ENCODE measurements at places on chromosomes 4 and X.
A peak's percentile ranks its signal among the peaks of the same experiment; 100 is the strongest.

GRCh38 chrX:38754102-38754790 lies 47.0 kb upstream of the MID1IP1 start:
- peak; percentile 44 for DNase-seq

DNA sequence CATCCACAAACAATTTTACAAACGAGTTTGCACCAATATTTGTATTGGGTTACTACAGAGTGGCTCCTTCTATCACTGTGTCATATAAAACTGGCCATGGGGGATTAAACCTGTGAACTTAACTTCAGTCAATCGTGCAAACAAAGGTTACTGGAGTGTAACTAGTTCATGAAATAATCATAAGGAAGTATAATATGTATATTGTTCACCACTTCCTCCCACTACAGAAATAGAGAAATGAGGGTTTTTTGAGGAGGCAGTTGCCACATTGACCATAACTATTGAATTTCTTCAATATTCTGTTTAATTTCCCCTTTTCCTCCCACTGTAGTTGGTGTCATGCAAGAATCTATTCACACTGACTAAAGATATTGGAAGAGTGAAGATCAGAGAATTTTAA lies at the start of gene GPR82:
TSS of gene GPR82 (plus strand) at position 356 of the 400 bp plus-strand sequence. CDS start 2,846 bp downstream, outside the sequence.
- DNase-seq = no peak

DNA sequence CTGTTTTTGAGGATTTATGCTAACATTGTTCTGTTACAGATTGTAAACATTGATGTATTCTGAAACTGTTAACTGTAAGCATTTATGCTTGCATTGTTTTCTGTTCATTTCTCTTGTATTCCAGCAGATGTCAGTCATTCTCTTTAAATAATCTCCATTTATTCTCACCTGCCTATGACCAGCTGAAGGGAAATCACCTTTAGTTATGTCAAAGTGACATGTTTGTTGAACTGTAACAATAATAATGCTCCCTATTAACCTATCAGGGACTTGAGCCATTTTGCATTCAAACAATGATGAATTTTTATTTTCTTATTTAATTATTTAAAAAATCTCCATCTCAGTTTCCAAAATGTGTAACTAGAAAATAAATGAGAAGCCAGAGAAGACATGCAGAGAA lies 58.0 kb downstream of the SPCS3 start:
- peak; percentile 10 for DNase-seq

DNA sequence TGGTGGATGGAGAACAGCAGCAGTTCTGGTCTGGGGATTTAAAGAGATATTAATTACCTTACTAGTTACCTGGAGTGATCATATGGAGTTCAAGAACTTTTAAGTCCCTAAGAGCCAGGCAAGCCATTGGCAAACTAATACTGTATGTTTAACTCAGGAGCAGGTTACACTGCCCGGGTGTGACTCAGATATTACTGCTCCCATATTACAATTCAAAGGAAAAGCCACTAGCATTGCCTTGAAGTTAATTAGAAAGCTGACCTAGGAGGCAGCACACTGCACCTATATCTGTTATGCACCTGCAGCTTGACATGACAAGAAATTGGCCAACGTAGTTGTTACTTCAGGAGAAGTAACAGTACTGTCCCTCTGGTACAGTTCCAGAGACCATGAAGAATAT lies 47.2 kb downstream of the GRK4 start:
- DNase-seq = no peak

GRCh38 chrX:17735406-17735805 lies 1.9 kb upstream of the SCML1 start:
- DNase-seq = no peak

- no peak for DNase-seq
These were observed 2.3 kb upstream of the EMD start for GRCh38 chrX:154376774-154377173.

GRCh38 chr4:173477016-173477415 lies 53.0 kb downstream of the HAND2 start:
- DNase-seq = no peak

DNA sequence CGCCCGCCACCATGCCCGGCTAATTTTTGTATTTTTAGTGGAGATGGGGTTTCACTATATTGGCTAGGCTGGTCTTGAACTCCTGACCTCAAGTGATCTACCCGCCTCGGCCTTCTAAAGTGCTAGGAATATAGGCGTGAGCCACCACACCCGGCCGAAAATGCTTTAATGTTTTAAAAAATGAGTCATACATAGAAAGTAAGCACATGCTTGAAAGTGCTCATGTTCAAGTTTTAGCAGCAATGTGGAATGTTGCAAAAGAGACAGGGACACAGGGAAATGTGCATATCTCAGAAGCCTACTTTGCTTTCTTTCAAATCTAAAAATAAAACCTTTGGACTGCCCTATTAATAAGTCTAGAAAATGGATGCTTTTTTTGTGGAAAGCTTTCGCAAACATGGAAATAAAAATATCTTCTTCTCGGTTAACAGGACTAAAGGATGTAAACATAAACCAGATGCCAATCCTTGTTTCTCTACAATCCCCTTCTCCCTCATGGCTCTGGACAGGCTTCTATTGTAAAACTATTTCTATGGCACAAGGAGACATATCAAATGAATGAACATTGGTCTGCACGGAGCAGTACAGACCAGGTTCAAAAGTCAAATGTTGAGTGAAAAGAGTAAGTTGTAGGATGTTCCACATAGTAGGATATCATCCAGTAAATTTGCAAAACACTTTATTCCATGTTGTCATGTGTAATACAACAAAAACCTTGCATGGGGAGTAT lies 15.0 kb downstream of the MECP2 start:
- DNase-seq = peak; percentile 35

DNA sequence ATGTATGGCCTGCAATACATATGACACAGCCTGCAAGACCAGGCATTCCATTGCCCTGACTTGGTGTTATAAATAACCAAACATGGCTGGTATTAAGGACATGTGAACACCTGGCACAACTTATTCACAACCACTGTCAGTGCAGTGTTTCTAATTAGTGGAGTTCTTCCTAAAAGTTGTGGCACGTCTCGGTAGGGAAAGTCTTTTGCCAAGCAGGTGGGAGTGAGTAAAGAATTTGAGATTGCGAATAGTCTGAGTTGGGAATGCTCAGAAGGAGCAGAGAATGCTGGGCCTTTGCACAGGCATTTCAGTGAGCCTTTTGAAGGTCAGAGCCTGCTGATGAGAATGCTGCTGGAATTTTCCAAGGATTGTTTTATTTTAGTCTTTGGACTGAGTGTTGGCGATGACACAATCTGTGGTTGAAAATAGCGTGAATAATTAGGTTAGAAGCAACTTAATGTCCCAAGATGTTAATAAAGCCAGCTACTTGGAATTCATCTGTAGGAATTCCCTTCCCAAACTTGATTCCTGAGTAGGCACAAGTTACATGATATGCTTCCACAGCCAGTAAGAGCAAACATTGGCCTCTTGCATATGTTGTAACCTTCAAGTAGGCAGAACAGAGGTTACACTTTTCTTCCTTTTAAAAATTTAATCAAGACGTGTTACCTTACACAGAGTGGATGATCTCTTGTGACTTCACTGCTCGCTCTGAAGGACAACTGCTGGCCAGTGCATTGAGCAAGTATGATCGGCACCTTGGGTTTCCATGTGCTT lies 83.6 kb upstream of the PGRMC2 start:
- no peak for DNase-seq

DNA sequence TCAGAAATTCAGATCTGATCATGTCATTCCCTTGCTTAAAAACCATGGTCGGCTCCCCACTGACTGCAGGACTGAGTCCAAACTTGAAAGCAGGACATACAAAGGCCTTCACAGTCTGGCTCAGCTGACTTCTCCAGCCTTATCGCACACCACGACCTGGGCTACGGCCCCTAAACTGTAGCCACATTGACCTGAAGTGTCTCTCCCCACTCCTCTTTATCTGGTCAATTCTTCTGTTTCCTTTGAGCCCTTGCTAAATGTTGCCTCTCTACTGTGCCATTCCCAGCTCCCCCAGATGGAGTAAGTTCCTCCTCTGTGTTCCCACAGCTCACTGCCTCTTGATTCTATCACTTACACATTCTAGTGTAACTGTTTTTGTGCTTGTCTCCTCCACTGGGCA lies 60.5 kb upstream of the CITED1 start:
- no peak for DNase-seq

GRCh38 chr4:94534401-94535312 lies 82.9 kb downstream of the PDLIM5 start:
- no peak for DNase-seq

DNA sequence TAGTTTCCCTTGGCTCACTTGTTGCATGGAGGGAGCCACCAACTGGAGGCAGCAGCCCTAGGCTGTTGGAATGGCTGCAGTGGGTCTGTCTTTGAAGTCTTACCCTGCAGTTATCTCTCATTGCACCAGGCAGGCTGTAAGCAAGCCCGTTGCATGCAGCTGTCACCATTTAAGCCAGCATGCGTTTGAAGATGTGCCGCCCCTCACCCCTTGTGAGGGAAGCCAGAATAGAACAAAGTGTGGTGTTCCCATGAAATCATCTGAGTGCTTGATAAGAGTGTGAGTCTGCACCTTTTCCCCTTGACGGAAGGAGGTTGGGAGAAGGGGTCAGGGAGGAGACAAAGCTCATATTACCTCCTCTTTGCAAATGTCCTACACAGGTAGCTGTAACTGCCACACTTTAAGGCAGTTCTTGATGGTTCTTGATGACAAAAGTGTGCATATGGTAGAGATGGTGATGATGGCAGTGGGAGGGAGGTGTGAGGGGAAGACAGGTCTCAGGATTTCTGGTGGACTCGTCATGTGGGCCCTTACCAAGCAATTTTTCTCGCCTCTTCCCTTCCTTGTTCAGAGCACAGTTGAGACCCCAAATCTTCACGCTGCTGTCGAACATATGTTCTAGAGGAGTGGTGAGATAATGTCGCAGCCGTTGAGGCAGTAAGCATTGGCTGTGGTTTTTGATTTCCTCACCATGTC lies 191.4 kb upstream of the LEF1 start:
- DNase-seq = peak; percentile 35

DNA sequence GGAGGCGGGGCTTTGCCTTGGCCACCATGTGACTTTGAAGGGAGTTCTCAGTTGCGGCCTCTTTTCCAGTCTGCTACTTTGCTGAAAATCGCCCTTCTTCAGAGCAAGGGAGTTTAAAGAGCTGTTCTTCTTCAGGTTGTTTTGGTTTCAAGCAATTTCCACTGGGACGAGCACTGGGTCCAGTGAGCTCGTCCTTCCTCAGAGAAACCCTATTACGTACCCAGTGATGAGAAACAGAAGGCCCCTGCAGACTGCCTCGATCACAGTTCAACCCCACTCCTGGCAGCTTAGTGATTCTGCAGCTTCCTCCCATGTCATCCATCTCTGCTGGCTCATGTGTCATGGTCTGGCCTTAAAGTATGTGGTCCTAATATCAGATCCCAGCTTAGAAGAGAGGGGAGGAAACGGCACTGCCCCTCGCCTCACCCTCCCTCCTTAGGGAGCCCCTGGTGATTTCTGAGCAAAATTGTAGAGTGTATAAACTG lies 7.8 kb upstream of the FAM149A start:
- no peak for DNase-seq

DNA sequence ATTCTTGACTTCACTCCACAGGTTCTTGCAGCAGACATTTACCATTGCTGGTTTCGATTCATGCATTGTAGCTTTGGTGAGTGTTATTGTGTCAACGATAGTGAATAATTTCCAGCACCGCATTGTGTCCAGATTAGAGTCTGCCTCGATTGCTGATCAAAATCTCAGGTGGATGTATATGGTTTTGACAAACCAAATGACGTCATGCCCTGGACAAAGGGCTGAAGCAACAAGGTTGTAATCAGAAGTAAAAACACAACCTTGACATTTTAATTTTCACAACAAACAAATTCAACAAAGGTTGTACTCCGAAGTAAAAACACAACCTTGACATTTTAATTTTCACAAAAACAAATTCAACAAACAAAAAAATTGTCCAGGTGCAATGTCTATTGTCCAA lies 81.1 kb upstream of the WWC2 start:
- no peak for DNase-seq

DNA sequence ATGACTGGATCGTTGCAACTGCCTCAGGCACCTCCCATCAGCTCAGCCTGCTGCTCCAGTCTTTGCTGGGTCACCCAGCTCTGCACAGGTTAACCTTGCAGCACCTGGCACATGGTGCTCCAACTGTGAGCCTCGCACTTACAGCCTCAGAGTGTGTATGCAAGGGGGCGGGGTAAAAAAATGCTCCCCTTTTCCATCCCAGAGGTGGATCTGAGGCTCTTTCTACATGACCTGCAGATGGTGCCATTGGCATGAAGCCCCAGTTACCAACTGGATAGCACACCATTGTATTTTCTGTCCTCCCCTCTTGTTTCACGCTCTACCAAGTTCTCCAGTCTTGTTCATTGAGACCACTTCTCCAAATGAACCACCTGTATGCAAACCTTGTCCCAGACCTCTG lies 46.2 kb upstream of the TRPC3 start:
- no peak for DNase-seq

GRCh38 chr4:160326110-160326509 lies 1223.2 kb downstream of the RAPGEF2 start:
- DNase-seq = no peak

- no peak for DNase-seq
These were observed 185.1 kb downstream of the NPNT start for GRCh38 chr4:106080376-106080775.

GRCh38 chr4:39682138-39682537 lies 15.8 kb upstream of the UBE2K start:
- DNase-seq = no peak

DNA sequence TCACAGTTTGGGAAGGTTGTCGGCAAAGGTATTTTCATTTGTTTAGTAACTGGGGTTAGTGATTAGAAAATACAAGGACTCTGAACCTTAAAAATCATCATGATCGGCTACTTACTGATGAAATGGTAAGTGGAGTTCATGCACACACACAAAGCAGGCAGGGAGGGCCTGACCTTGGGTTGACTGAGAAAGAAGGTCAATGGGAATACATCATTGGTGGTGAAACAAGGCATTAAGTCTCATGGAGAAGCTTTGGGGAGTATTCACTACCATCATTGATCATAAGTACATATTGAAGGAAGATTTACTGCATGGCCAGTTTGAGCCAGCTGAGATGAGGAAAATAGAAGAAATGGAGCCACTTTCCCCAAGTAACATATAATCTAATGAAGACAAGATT lies 74.4 kb downstream of the LUZP4 start:
- DNase-seq = no peak

DNA sequence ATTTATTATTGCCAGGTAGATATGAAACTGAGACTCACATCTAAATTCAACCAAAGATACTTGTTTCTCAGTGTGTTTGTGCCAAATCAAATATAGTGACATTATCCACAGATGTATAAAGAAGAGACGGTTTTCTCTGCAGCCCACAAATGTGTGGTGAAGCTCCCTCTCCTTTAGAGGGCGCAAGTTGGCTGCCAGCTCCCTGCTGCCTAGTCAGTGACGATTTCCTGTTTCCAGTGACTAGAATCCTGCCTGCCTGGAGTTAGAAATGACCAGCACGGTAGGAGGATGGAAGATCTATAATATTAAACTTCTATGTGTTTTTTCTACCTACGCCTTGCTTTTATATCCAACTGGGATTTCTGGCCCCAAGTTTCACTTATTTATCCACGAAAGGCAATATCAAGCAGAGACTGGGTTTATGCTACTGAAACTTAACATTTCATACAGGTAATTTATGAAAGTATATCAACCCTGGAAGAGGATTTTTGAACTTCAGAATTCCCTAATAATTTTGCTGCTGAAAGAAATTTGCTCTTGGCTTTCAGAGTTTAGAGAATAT lies 1793.7 kb upstream of the TENM3 start:
- peak; percentile 16 for DNase-seq

- DNase-seq = no peak
These were observed 101.5 kb upstream of the C1GALT1C1 start for GRCh38 chrX:120731386-120731785.

- DNase-seq = peak; percentile 74
These were observed at the start of gene NDUFC1 for GRCh38 chr4:139301821-139302611. Gene NDUFC1 (minus strand): TSS chr4:139302477. CDS start chr4:139295798, 6,679 bp downstream.

GRCh38 chrX:124030520-124030919 lies 69.0 kb downstream of the STAG2 start:
- DNase-seq = no peak

Data from activated CD4-positive, alpha-beta T cell treated with anti-CD3 and anti-CD28 coated beads, Interleukin-10, Interleukin-2, amounts not matched to agents 100 ng/mL and 50 ng/mL, durations not matched to agents 16 hours and 8 hours (primary cell).